ENCODE measurements at places on chromosomes 5 and 9.
A peak's percentile ranks its signal among the peaks of the same experiment; 100 is the strongest.

DNA sequence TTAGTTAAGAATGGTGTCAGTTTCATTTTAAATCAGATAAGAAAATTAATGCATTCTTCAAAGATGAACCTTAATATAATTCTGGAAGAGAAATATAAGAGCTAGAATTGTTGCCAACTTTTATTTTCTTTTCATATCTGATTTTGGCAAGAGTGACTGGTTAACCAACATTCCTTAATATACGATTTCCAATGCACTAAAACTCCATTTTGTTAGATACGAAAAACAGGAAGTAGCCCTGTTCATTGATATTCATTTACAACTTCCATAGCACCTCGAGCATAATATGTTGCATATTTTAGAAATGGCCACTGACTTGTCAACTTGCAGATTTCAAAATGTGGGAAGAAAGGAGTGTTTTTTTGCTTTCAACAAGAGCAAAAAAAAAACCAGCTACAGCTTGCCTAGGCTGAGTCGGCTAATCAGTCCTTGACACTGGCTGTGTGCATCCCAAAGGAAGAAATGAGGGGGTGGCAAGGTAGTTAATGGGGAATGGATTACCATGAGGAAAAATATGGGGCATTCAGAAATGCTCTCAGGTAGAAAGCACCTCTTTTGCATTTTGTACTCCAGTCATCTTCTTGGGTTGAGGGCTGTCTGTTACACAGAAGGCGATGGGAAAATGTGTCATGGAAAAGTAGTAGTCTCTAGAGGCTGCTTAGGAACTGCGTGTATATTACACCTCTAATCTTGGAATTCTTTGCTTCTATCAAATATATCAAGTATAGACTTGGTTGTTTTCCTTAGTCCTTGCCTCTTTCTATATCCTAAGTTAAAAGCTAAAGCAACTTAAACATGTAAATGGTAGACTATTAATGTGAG lies 3.9 kb downstream of the MAP3K1 start:
- no peak for DNase-seq

- no peak for DNase-seq
Observed at GRCh38 chr9:20618361-20618802, 3.9 kb downstream of the MLLT3 start.

DNA sequence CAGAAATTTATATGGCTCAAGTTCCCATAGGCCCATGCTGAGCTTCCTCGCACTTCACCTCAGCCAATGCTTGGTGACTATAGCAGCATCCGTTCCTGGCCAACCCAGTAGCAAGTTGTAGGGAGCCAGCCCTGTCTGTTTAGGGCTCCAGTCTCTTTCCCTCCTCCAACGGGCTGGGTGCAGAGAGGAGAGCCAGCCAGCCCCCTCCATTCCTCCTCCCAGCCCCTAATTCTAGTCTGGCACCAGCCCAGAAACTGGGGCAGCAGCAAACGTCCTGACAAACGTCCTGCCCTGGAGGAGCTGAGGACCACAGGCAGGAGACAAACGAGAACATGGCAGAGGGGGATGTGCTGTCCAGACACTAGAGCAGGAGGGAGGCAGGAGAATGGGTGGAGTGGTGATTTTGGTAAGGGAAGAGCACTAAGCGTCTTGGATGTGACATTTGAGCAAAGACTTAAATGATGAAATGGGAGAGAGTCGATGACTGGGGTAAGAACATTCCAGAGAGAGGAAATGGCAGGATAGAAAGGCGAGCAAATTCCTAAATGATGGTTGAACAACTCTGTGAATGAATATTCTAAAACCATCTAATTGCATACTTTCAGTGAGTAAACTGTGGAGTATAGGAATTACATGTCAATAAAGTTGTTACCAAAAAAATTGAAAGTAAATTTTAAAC lies 222.5 kb upstream of the DAPK1 start:
- no peak for DNase-seq

- DNase-seq: no peak
Observed at GRCh38 chr9:32171339-32171738, 213.1 kb upstream of the ACO1 start.

- peak; percentile 53 for DNase-seq
Observed at GRCh38 chr9:36980148-36980974, 53.7 kb downstream of the PAX5 start.

GRCh38 chr5:134447815-134448520 lies 36.3 kb upstream of the CDKN2AIPNL start:
- DNase-seq: no peak

DNA sequence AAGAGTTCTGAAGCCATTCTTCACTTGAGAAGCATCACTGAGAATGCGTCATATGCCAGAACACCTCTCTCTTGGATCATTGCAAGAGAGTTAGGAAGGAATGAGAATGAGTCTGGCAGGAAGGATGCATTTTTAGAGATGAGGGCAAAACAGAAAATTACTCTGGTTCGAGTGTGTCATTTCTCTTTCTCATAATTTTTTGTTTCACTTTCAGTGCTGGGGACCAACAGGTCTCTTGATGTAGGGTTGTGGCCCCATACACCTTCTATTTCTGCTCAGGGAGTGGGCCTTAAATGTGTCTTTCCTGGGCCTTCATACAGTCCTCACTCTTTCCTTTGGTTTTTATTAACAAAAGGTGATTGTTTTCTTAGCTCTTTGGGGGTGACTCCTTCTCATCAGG lies 302.4 kb downstream of the NR3C1 start:
- no peak for DNase-seq

DNA sequence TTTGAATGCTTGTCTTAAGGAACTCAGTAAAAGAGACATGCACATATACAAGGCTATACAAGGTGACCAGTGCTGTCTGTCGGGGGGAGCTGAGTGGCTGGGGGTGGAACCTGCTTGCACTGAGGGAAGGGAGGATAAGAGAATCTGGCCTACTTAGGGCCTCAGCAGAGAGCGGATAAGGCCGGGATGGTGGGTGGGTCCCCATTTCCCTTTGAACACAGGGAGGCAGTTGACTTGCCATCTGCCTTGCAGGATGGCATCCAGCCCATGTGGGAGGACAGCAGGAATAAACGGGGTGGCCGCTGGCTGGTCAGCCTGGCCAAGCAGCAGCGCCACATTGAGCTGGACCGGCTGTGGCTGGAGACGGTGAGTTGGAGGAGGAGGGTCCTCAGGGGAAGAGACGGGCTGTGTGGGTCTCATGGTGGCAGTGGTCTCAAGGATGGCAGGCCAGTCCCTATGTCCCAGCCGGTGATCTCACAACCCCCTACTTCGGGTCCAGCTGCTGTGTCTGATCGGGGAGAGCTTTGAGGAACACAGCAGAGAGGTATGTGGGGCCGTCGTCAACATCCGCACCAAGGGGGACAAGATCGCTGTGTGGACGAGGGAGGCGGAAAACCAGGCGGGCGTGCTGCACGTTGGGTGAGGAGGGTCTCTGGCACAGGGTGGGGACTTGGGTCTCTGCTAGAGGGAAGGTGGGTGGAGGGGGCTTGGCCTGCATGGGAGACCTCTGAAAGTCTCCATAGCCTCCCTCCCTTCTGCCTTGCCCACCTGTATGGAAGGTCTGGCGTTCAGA lies 2.2 kb upstream of the TSPAN17 start:
- DNase-seq: no peak

- DNase-seq: no peak
Observed at GRCh38 chr5:473551-474192, 30.7 kb downstream of the EXOC3 start.

DNA sequence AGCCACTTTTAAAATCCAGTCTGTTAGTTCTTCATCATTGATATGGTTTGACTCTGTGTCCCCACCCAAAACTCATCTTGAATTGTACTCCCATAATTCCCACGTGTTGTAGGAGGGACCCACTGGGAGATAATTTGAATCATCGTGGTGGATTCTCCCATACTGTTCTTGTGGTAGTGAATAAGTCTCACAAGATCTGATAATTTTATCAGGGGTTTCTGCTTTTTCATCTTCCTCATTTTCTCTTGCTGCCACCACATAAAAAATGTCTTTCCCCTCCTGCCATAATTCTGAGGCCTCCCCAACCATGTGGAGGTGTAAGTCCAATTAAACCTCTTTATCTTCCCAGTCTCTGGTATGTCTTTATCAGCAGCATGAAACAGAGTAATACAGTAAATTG lies 26.9 kb upstream of the SH3TC2 start:
- DNase-seq: no peak

DNA sequence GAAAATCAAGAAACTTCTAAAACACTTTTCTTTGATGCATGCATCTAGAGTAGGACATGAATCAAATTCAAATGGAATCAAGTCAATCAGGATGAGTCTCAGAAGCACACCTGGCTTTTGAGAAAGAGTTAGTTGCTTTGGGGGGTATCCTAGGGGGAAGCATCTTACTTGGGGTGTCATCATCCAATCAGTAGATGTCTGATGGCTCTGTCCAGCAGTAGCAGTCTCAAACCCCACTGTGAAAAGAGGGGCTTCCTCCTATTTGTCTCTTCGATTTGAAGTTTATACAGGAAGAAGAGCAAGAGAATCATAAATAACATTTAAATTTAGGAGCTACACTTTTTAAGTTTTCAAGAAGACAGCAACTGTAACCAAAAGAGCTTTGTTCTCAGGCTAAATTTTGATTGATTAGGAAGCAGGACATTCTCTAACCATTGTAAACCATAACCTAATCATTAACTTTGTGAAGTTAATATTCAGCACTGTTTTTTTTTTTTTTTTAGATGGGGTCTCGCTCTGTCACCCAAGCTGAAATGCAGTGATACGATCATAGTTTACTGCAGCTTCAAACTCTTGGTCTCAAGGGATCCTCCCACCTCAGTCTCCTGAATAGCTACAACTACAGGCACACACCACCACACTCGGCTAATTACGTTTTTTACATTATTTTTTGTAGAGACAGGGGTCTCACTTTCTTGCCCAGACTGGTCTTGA lies 614.7 kb downstream of the CSNK1G3 start:
- no peak for DNase-seq

- no peak for DNase-seq
Observed at GRCh38 chr5:43680286-43680685, 77.3 kb downstream of the NNT start.

DNA sequence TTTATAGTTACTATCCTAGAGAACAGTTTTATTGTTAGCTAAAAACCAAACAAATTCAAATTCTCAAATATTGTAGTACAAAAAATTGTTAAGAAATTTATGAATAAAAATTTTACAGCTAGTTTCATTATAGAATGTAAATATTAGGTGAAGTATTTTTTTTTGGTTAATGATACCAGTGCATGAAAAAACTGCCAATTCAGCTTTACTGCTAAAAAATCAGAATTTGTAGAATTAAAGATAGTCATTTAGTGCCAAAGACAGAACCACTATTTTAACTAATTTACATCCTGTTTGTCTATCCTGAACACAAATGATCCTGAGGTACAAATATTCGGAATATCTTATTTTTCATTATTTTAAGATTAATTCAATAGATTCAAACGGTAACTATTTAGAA lies 202.6 kb downstream of the FER start:
- DNase-seq: no peak

GRCh38 chr9:135343837-135344522 lies 135.6 kb upstream of the PPP1R26 start:
- peak; percentile 39 for DNase-seq

DNA sequence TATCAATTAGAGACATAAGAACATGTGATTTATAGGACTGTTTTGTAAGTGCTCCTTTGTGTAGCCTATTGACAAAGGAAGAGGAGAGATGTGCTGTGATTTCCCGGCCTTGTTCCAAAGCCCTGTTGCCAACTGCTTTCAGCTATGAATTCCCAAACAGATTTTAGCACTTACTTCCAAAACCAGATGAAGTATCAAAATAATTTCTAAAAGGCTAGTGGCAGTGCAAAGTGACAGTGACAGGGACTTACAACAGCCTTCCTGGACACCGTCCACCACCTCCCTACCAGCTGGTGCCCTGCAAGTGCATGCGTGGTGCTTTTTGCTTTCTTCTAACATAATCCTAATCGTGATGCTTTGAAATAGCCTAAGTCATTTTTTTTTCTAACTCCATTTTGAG lies 254.1 kb upstream of the ACTBL2 start:
- DNase-seq: no peak

- no peak for DNase-seq
Observed at GRCh38 chr9:129988607-129989361, 54.2 kb downstream of the FNBP1 start.

GRCh38 chr9:68537616-68537880 lies 3.1 kb downstream of the TMEM252 start:
- DNase-seq: no peak

DNA sequence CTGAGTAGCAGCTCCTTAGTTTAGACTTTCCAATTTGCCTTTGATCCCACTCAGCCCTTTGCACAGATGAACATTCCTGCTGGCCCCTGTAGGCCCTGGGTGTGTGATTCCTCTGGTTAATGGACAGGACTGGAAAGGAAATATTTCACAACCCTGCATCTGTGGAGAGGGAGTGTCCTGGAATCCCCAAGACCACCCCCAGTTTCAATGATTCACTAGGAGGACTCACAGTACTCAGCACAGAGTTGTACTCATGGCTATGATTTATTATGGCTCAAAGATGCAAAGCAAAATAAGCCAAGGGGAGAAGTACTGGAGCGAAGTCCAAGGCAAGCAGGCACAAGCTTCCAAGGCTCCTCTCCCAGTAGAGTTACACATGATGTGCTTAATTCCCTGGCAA lies 42.4 kb upstream of the TJP2 start:
- DNase-seq: no peak

- no peak for DNase-seq
Observed at GRCh38 chr5:32458880-32459495, 14.4 kb upstream of the ZFR start.

GRCh38 chr9:129640086-129640870 lies 1.7 kb downstream of the ASB6 start:
- no peak for DNase-seq

DNA sequence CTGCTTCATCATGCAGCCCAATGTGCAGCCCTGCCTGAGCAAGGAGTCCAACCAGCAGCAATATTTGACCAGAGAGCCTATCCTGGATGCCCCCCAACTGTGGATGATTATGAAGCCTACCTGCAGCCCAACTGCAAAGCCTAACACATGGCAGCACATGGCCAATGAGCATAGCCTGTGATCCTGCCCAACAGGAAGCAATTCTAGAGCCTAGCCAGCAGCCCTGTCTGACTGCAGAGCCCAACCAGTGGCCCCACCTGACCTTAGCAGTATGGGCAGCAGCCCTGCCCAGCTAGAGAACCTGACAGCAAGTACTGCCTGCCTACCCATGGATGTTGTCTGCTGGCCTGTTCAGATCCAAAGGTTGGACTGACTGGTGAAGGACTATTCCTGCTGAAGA lies 97.3 kb upstream of the SH3GL2 start:
- DNase-seq: no peak

GRCh38 chr9:134171316-134172197 lies 7.2 kb upstream of the RNU6ATAC start:
- DNase-seq: no peak

GRCh38 chr5:135193213-135194125 lies 159.4 kb upstream of the PITX1 start:
- peak; percentile 33 for DNase-seq

DNA sequence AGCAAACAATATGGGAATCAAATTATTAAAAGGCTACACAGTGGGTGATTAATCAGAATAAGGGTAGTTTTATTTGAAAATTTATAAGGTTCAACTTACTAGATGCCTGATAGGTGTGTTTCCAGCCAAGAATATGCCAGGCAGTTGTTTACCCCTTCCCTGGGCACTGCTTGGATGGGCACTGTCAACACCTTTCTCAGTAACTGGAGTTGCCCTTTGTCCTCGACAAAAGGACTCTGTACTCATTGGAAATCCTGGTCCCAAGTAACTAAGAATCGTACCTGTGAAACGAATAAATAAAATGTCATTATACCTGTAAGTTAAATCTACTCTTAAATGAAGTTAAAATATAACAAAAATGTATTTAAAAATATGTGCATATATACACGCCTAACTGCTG lies 15.0 kb downstream of the ANKRD34B start:
- DNase-seq: no peak

- no peak for DNase-seq
Observed at GRCh38 chr9:113886026-113886369, 9.9 kb downstream of the ZNF618 start.

GRCh38 chr5:1747079-1747802 lies 52.4 kb downstream of the MRPL36 start:
- peak; percentile 34 for DNase-seq
